Stimulated activated CD4-positive, alpha-beta T cell treated with anti-CD3 and anti-CD28 coated beads, Interleukin-4, amount 100 ng/mL, for 4 hours (primary cell): ENCODE measurements at places on chromosomes 6 and 20.
A peak's percentile ranks its signal among the peaks of the same experiment; 100 is the strongest.

- DNase-seq = no peak
Measured at GRCh38 chr6:37559501-37559900, 59.8 kb upstream of the CCDC167 start.

GRCh38 chr6:84615113-84615850 is 149.1 kb downstream of the TBX18 start:
- DNase-seq = no peak

DNA sequence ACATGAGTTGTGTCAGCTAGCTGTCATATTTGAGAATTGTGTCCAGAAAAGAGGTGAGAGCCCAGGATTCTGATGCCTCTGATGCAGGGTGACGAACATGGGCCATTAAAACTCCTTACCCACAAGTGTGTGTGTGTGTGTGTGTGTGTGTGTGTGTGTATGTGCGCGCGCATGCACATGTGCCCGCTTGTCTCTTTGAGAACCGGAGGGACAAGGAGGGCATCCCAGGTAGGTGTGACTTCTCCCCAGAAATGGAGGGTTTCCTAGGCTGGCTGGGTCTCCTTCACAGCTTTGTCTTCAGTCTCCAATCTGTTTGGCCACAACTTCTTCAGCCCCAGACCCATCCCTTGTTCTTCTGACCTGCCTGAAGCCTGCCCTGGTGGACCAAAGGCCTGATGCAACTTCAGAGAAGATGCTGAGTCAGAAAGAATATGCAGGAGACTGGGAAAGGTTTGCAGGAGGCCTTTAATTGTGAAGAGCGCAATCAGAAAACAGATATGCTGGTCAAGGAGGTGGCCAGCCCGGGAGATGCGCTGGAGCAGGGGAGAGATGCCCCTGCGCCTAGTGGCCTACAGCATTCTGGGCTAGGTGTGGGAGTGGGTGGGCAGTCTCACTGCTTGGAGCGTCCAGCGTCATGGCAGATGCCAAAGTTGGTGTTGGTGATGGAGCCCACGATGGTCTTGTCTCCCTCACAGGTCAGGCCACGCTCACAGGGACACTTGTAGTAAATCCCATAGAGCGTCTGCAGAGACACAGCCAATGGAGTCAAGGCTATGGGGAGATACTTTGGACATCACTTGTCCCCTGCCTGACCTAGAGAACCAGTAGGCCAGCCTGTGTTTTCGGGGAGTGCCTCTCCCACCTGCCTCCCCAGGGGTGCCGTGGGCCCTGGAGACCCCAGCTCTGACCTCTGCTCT is 2.3 kb downstream of the CLPS start:
- no peak for DNase-seq

- DNase-seq = no peak
Measured at GRCh38 chr20:34061695-34062094, 50.3 kb downstream of the EIF2S2 start.

DNA sequence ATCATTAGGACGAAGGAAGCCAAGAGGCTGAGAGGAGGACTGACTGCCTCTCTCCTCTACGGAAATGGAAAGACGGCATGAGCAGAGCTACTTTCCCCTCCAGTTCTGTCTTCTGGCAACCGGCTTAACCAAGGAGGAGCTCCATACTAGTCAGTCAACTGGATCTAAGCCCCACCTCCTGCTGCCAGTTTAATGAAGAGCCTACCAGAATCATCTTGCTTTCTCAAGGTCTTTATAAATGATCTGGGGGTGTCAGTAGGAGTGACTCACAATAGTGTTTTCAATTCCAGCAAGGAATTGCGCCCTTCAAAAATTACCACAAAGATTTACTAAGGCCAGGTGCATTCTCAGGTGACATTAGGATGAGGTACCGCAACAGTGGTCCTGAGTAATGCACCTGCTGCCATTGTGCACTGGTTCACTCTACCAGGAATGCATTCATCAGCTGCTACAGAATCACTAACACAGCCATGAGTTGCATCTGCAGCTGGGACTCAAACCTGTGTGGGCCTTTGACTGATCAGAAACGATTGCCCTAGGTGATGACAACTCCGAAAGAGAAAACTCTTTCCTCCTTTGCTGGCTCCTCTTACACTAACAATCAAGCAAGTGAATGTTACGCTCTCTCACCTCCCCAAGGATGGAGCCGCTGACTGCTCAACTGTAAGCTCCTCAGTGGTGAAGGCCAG is 2.8 kb downstream of the UQCC2 start:
- DNase-seq = no peak

- DNase-seq = no peak
Measured at GRCh38 chr20:34017610-34018009, 23.9 kb downstream of the RALY start.

DNA sequence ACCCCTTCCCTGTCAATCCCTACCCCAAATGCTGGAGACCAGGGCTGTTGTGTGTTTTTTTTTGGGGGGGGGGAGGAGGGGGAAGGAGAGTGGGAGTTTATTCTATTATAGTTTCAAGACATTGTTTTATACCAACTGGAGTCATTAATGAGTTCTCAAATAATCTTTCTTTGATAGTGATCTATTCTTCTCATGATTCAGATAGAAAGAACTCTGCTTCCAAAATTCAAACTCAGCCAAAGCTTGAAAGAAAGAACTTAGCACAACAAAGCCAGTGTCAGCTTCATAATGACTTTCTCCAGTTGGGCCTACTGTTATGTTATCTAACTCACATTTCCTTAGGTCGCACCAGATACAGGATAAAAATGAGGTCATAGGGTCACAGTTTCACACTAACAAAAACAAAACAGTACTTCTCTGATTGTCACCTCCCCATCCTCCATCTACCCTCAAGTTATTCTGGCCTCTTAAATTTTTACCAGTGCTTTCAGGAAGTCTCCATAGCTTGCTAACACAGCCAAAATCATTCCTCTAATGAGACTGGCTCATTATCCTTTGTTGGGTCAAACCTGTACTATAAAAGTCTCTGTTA is 19.0 kb upstream of the MAP3K7 start:
- no peak for DNase-seq

DNA sequence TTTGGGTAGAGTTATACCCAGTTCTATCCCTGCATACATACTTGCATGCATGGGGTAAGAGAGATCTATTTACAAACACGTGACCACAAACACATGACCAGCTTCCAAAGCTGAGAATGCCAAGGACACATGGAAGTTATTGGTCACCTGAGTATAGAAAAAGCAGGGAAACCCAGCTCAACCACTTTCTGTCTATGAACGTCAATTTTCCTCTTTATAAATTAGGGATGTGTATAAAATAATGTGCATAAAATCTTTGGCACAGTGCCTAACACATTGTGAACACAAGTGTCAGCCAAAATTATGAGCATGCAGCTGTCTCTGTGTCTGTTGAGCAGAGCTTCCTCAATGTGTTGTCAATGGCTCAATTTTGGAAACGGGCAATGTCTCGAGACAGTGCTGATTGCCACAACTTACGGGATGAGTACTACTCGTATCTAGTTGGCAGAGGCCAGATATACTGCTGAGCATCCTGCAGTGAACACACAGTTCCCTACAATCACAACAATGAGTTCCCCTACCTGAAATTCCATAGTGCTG is 44.9 kb downstream of the TPD52L1 start:
- DNase-seq = no peak

- DNase-seq = no peak
Measured at GRCh38 chr6:124963416-124963785, 1.2 kb downstream of the RNF217 start.

- DNase-seq = peak; percentile 78
Measured at GRCh38 chr6:131063028-131063763, at the start of gene EPB41L2. EPB41L2 (minus strand) TSS chr6:131063245; CDS start chr6:130956485, 106,760 bp downstream.

GRCh38 chr20:32226391-32226790 is 18.7 kb downstream of the POFUT1 start:
- no peak for DNase-seq

GRCh38 chr6:110331390-110331789 is 26.8 kb downstream of the METTL24 start:
- no peak for DNase-seq

- no peak for DNase-seq
Measured at GRCh38 chr6:37804586-37804985, 14.9 kb upstream of the ZFAND3 start.

- no peak for DNase-seq
Measured at GRCh38 chr6:106862858-106863257, 111.7 kb downstream of the CD24 start.

- no peak for DNase-seq
Measured at GRCh38 chr6:167134448-167135328, 11.8 kb downstream of the CCR6 start.

DNA sequence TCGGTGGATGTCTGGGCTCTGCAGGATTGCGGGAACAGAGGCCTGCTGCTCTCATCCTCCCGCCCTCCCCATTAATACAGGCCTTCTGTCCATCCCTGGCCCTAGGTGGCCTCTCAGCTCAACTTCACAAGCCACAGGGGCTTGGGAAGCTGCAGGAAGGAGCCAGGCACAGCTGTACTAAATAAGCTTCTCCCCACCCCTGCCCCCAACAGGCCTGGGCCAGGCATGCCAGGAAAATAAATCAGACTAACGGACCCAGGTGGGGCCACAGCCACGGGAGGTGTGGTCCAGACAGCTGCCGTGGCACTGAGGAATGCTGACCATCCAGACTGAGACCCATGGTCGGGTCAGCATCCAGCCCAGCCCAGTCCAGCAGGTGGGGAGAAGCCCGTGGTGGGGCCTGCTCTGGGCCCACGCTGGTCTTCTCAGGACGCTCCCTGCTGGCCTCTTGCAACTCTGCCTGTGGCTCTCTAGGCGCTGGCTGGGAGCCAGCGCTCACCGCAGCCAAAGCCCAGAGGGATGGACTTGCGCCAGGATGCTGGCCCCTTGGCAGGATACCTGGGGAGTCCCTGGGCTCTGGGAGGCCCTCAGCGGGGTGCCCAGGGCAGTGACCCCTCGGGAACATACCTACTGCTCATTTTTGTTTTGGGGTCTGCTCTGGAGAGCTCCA is 8.6 kb upstream of the YTHDF1 start:
- DNase-seq = no peak

DNA sequence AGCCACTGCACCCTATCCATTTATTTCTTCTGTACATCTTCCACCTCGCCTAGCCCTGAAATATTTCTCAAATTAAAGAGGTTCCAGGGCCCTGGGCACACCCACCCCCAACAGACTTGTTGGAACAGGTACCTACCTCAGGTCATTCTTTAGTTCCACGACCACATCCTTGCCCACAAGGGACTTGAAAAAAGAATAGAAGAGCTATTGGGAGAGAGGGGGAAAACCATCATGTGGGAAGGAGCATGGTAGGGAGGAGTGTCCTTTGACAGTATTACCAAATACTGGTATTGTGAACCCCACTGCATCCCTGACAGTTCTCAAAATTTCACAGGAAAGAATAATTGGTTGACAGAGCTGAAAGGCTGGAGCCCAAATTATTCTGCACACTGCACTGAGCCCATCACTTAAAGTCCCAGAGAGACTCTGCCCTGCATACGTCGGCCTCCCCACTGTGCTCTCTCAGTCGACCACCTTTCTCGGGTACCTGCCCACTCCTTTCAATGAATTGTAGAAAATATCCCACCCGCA is 762 bp downstream of the LSM2 start:
- no peak for DNase-seq

DNA sequence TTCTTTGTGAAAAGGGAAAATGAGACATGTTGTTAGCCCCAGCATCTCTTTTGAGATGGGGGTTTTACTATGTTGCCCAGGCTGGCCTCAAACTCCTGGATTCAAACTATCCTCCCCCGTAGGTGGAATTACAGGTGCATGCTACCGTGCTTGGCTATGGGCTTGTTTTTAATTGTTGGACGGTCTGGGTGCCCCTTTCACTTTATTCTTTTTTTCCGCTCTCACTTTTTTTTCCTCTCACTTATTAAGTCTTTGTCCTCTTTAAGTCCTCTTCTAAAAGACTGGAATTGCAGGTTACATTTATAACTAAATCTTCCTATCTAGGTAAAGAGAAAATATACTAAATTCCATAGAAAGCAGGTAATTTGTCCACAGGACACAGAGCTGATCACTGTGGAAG is 18.8 kb upstream of the PRDM13 start:
- no peak for DNase-seq

DNA sequence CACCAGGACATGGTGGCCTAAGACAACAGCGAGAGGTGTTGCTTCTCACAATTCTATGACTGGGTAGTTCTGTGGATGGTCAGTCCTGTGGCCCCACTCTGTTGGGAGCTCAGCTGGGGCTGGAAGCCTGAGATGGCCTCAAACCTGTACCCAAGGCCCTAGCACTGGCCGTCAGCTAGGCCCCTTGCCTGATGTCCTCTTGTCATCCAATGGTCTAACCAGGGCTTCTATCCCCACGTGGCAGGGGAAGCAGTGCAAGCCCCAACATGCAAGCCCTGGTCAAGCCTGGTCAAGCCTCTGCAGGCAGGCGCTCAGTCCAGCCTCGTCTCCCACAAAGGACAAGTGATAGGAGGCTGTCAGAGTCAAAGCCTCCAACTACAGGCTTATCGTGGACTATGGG is 196.5 kb upstream of the CST7 start:
- DNase-seq = no peak

GRCh38 chr6:143374014-143374413 is 76.5 kb downstream of the ADAT2 start:
- no peak for DNase-seq

- DNase-seq = no peak
Measured at GRCh38 chr6:19438566-19439353, 398.4 kb upstream of the ID4 start.

- no peak for DNase-seq
Measured at GRCh38 chr6:26199773-26200764, 112.8 kb downstream of the HFE start.

GRCh38 chr20:23622839-23623343 is 14.9 kb downstream of the CST3 start:
- DNase-seq = no peak

DNA sequence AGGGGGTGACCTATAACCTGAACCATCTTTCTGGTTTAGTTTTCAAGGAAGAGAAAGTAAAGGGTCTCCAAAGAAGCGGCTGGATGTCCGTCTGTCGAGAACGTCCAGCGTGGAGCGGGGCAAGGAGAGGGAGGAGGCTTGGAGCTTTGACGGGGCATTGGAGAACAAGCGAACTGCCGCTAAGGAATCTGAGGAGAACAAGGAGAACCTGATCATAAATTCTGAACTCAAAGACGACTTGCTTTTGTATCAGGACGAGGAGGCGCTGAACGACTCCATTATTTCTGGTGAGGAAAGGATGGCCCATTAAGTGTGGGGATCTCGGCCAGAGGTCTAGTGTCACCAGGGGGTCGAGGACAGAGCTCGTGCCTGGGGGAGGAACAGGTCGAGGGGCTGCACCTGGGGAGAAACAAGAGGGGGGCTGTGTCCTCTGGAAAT is 159.2 kb downstream of the SYCP2 start:
- no peak for DNase-seq

DNA sequence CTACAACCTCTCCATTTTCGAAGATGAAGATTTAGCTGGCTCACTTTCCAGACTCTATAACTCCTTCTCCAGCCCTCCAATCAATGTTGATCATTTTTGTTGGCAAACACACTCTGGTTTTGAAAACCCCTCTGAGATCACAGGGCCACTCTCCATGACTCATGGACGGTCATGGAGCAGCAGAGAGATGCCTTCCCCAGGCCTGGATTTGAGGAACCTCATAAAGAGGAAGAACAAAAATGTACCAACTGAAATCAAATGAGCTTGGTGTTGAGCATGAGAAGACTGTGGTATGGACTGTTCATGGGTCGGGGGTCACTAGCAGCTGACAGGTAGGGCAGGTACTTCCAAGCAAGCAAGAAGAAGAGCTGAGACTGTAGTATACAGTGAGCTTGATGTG is 112.8 kb upstream of the INSM1 start:
- DNase-seq = no peak

GRCh38 chr6:22024973-22025467 is 271.8 kb downstream of the PRL start:
- DNase-seq = no peak
